ENCODE measurements at places on chromosomes 1 and 21.

DNA sequence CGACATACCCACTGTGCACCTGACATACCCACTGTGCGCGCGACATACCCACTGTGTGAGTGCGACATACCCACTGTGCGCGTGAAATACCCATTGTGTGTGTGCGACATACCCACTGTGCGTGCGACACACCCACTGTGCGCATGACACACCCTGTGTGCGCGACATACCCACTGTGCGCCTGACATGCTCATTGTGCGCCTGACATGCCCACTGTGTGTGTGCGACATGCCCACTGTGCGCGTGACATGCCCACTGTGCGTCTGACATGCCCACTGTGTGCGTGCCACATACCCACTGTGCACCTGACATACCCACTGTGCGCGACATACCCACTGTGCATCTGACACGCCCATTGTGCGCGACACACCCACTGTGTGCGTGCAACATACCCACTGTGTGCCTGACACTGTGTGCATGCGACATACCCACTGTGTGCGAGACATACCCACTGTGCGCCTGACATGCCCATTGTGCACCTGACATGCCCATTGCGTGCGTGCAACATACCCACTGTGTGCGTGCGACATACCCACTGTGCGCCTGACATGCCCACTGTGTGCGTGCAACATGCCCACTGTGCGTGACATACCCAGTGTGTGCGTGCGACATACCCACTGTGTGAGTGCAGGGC, 2.5 kb upstream of the RRP1 start:
- no peak for DNase-seq

DNA sequence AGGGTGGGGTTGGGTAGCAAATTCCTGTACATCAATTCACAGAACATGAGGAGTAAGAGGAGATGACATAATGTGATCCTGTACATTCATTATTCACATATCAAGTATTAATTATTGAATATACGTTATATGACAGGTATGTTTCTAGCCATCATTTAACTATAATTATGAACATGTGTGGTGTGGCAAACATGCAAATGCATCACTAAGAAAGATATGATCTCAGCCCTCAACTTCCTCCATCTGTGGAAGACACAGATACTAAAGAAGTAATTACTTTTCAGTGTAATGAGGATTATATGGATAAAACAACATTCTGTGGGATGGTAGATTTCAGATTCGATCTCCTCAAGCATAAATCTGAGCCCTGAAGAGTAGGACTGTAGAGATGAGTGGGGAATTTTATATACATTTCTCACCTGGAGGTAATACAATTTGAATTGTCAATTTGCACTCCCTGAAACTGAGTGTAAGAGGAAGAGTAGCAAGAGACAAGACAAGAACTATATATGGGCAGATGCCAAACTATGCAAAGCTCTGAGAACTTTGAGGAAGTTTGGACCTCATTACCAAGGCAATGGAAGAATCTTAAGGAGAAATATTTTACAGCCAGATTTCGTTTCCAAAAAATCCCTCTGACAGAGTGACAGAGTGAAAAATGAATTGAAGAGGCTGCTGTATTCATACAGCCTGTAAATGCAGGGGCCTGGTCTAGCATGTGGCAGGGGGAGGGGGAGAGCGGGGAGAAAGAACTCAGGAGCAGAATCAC, 275.5 kb downstream of the TPR start:
- DNase-seq, result peak; percentile 3

DNA sequence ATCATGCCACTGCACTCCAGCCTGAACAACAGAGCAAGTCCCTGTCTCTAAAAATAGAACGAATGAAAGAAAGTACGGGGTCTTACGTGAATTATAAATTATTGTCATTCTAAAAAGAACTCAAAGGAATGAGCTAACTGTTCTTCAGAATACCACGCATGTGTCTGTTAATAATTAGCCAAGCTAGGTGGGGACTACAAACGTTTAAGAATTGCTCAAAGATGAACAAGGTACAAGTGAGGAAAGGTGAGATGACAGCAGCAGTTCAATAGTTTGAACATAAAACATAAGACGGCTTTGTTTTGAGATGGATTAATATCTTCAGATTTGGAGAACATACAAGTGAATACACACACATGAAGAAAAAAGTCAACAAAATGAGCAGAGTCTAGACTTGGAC, 79.6 kb downstream of the UBR4 start:
- no peak for DNase-seq

DNA sequence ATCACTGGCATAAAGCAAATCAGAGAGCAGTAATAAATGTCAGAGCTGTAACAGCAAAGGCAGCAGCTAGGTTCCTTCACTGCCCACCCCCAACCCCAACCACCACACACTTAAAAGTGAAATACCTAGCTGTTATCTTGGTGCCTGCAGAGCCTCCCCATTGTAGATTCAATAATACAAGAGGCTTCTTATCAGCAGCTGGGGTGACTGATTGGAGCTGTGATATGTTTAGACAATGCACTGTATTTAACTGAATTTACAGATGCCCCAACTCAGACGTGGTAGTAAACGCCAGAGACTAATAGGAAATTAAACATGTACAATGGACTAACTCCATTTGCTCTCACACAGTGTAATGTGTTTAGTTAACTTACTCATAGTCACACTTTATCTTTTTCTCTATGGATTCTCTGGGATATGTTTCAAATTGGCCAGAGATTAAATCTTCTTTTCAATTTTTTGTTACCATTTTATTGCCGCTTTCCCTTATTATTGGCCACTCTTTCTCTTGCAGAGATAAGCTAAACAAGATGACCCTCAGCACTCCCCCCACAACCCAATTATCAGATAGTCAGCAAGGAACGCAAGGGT, 117.1 kb downstream of the ESRRG start:
- no peak for DNase-seq

DNA sequence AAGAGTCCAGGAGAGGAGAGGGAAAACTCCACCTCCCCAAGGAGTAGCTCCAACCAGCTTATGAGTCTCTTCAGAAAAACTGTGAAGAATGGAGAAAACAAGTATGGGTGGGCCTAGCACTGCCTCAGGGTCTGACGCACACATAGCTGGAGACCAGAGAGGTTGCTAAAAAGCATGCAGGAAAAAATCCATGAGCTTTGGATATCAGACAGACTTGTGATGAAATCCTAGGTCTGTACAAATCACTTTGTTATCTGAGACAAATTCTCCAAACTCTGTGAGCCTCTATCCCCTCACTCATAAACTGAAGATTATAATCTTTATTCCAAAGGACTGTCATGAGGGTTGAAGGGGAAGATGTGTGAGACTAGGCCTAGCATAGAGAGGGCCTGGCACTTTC, 141.5 kb upstream of the FGGY start:
- no peak for DNase-seq

DNA sequence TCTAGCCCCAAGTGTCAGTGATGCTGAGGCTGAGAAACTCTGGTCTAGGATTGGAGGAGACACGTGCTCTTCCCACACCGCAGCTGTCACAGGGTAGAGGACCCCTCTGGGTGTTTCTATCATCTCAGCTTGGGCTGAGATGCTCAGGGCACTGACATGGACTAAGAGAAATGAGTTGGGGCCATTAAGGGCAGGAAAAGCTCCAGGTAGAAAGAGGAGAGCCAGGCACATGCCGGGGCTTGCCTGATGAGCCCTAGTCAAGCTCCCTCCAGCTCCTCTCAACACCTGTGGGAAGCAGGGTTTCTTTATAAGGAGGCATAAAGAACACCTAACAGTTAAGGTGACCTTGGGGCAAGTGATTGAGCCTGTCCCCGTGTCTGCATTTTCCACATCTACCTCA, 17.3 kb downstream of the ABCA4 start:
- DNase-seq, result no peak

DNA sequence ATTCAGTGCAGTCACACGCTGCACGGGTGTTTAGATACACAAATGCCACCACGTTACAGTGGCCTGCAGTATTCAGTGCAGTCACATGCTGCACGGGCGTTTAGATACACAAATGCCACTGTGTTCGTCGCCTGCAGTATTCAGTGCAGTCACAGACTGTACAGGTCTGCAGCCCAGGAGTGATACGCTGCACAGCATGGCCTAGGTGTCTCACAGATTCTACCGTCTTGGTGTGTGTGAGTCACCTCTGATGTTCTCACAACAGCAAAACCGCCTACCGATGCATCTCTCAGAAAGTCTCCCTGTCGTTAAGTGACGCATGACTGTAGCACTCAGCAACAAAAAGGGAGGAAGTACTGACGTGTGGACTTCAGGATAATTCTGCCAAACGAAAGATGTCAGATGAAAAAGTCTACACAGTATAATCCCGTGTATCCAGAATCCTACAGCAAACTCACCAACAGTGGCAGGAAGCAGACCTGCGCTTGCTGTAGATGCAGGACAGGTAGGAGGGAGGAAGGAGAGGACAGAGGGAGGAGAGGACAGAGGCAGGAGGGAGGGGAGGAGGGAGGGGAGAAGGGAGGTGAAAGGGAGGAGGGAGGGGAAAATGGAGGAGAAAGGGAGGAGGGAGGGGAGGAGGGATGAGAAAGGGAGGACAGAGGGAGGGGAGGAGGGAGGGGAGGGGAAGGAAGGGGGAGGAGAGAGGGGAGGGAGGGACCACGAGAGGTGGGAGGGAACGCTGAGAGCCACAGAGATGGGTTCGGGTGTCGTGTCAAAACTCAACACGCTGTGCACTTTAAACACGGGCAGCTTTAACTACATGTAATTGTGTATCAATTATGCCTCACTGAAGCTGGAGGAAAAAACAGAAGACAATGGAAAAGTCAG, 36.3 kb upstream of the PCBP3 start:
- no peak for DNase-seq

DNA sequence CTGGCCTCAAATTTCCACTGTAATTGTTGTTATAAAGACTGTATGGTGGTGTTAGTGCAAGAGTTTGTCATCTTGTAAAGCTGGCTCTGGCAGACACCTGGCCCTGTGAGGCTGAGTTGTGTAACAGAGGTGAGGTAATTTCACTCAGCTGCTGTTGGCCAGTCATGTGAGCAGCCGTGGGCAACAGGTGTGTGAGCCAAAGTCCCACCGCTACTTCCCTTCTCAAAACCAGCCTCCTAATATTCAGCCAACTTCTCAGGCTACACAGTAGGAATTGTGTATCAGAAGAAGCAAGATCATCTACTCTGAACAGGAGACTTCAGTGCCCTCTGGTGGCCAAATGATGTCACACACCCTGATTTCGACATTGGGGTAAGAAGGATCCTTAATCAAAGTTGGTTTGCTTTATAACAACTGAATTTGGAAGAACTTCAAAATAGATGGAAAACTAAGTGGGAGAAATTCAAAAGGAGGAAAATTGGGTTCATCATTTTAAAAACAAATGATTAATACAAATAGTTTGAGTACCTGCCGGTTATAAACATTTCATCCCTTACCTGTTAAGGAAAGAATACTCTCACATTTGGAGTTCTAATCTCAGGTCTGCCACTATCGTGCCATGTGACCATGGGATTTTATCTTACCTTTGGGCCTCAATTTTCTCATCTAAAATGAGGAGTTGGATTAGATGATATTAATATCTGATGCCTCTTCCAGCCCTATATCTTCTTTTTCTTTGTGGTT, 2.6 kb upstream of the CREG1 start:
- peak; percentile 92 for DNase-seq

GRCh38 chr21:15614766-15615165, 115.0 kb upstream of the USP25 start:
- no peak for DNase-seq

DNA sequence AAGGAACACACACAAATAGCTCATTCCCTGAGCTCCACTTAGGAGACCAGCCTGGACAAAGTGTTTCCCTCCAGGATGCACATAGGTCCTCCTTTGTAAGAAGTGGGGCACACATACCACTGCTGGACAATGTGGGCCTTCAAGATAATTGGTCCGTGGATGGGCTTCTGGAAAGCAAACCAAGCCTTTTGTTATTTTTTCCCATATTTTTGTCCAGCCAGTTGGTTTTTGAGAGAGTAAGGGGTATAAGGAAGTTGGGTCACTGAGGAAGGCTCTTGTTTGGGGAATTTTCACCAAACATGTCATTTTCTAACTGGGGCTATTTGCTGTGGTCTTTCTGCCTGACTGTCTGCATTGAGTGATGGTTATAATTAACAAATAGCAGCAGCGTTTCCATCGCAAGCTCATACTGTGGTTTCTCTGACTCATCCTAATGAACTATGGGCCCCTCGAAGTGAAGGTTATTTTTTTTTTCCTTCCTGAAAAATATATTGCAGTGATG, 306.3 kb upstream of the DUSP10 start:
- peak; percentile 35 for DNase-seq

DNA sequence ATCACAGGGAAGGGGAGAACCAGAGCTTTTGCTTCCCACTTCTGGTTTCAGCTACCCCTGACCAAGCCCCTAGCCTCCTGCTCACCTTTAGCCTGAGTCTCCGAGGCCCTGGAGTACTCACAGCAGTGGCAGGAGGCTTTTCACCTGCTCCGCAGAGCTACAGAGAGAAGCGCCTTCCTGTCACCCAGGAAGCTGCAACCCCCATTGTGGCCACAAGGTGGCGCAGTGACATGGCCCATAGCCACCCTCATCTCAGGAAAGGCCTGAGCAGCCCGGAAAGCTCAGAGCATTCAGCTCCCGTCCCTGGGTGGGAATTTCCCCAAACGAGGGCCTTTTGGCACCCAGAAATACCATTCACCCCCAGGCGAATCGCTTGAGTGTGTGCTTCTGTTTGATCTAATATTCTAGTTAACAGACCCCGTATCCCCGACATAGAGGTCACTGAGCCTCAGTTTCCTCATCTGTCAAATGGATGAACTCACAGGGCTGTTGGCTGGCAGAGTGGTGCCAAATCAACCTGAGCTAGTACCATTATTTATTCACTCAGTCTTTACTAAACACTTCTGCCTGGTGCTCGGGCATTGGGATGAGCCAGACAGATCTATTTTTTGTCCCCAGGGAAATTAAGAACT, 25.3 kb downstream of the A3GALT2 start:
- DNase-seq, result peak; percentile 91

DNA sequence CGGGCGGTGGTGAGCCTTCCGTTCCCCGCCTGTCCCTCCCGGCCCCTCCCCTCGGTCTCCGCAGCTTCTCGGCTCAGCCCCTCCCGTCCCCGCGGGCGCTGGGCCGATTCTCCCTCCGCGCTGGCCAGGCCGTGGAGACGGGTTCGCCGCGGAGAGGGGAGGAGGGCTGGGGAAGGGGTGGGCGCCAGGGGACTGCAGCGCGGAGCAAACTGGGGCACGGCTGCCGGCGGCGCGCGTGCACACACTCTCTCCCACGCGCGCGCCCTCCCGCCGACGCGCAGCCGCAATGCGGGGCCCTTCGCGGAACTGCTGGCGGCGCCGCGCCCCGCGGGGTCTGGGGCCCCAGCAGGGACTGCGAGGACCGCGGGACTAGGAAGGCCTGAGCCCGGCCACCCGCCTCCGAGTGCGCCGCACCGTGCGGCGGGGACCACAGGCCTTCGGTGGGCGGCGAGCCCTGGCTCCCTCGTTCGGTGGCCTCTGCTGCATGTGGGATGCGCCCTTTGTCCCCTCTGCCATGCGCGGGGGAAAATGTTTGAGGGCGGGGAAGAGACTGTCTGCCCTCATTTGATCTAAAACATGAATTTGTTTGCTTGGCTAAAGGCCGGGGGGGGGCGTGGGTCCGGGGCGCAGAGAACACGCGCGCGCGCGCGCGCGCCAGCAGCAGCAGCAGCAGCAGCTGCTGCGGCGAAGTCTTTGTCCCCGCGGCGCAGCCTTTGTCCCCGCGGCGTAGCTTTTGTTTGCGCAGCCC, 90.7 kb upstream of the VAMP3 start:
- DNase-seq, result peak; percentile 52

GRCh38 chr1:214917081-214917635, 165.4 kb upstream of the KCNK2 start:
- no peak for DNase-seq

All from suppressor macrophage treated with lipopolysaccharide for 4 hours (primary cell).